ENCODE measurements at places on chromosomes 12 and 14.

DNA sequence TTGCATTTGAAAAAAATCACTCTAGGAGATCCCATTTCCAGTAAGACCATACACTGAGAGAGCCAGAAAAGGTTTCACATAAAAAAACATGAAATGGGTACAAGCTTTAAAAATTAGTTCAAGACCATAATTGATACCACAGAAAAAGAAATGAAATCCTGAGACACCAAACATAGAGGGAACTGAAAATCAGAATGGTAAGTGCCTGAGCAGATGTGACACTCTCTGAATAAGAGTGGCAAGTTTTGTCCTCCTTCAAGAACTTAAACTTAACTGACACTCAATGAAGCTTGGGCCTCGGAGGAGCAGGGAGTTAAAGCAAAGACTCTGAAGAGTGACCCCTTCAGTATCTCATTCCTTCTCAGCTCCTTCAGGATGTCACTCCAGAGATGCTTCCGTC lies 23.2 kb upstream of the PTGDR start:
- no peak for DNase-seq

DNA sequence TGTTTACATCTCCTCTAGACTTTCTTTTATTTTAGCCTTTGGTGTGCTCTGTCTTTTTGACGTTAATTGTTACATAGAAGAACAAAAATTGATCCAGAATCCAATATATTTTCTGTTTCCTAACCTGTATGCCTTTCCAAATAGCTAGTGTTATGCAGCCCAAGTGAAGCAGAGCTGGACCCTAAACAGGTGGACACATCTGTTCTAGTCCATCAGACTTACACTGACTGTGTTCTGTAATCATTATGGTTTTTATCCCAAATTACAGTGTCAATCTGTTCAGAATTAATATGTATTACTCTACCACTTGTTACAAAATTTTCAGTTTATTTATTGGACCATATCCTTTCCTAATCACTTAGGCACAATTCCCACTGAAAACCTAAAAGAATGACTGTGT lies 176.8 kb upstream of the FOXG1 start:
- DNase-seq = no peak

GRCh38 chr12:21559855-21560569 lies 33.9 kb downstream of the SPX start:
- no peak for DNase-seq

DNA sequence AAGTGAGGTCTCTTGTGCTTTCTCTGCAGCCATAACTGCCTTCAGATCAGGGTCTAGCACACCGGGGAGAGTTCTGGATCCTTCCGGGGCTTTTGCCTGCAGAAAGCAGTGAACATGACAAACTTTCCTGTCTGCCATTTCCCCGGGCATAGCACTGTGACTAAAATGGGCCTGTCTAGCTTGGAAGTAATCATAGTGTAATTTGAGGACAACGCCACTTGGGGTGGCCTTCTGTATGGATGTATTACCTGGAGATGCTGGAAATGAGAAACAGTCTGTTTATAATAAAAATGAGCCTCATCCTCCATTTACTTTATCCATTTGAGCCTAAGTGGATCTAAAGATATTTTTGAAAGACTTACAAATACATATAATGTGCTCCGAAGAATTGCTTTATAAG lies 453.7 kb downstream of the VRK1 start:
- DNase-seq = no peak

DNA sequence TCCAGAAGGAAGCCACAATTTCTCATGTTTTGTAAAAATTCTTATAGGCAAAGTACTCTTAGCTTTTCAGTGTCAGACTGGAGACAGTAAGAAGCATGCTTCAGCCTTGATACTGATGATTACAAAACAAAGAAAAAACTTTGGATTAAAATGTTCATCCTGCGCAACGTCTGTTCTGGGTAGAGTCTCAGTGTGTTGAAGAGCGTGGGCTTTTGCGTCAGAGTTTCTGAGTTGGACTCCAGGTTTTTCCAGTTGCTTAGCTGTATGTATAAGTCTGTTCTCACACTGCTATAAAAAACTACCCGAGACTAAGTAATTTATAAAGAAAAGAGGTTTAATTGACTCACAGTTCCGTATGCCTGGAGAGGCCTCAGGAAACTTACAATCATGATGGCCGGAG lies 508.1 kb downstream of the DIO2 start:
- no peak for DNase-seq
